ENCODE measurements at places on chromosomes 4 and X. TPM values are rescaled to one million over a fixed set of nuclear protein-coding genes. Genes with fewer than 3 reads are reported as not detected.

- H3K27ac ChIP-seq = no peak overlapping the region
- no peak overlapping the region for H3K4me3 ChIP-seq
- DNase-seq = no peak
- H3K4me1 ChIP-seq = peaks cover 20% of the 10 kb centered on the region
Measured at GRCh38 chr4:42488114-42488513, 90.8 kb downstream of the SHISA3 start.

DNA sequence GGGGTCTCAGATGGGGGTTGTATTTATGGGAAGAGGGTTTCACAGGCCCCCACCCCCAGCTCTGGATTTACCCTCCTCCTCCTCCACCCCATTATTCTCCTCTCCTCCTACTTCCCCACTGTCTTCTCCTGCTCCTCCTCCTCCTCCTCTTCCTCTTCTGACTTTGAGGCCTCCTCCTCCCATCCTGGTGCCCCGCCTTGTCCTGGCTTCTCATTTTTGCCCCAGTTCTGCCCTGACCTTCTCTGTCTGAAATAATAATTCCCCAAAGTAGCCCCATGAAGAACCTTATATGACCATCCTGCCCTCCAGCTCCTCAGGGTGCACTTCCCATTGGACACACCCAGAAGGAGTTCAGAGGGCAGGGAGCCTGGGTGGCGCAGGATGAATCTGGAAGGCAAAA lies 351.4 kb upstream of the GATB start:
- DNase-seq = no peak
- H3K4me3 ChIP-seq = no peak overlapping the region
- no peaks in the 10 kb centered on the region for H3K4me1 ChIP-seq
- H3K27me3 ChIP-seq = no peaks in the 10 kb centered on the region
- H3K36me3 ChIP-seq = no peaks in the 10 kb centered on the region
- no peak overlapping the region for H3K27ac ChIP-seq

GRCh38 chr4:180898305-180898704 lies 1344.9 kb upstream of the TENM3 start:
- no peak overlapping the region for H3K4me3 ChIP-seq
- H3K27me3 ChIP-seq = no peaks in the 10 kb centered on the region
- no peaks in the 10 kb centered on the region for H3K36me3 ChIP-seq

- H3K36me3 ChIP-seq = peaks cover 11% of the 10 kb centered on the region
- H3K4me3 ChIP-seq = no peak overlapping the region
- no peak for DNase-seq
- no peak overlapping the region for H3K27ac ChIP-seq
Measured at GRCh38 chrX:16479206-16479869, 170.6 kb upstream of the S100G start.

GRCh38 chr4:111330786-111331185 lies 707.9 kb upstream of the PITX2 start:
- no peaks in the 10 kb centered on the region for H3K27me3 ChIP-seq
- no peak overlapping the region for H3K4me3 ChIP-seq
- H3K27ac ChIP-seq = no peak overlapping the region

ANAPC4 gene
- 38.8 TPM for total RNA-seq

ARHGAP4 gene
- 37.8 TPM for total RNA-seq

PLXNA3 gene
- 36.3 TPM for total RNA-seq

CCSER1 gene
- 0.57 TPM for total RNA-seq

CLNK gene
- total RNA-seq = not detected

All from H9 (cell line).